ENCODE measurements at places on chromosomes 6 and 20.

DNA sequence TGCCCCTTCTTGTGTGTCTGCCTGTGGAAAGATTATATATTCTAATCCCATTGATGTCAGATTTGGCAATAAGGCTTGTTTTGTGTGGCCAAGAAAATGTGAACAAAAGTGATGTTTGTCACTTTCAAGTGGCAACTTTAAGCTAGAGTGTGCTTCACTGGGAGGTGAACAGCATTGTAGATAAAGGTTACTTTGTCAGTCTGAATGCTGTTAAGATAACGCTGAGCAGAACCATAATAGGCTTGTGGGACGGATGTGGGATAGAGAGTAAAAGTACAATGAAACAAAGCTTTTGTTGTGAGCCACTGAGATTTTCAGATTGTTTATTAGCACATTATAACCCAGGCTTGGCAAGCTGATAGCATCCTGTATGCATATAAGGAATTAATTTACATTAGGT, 303.8 kb upstream of the MAN1A1 start:
- no peak for DNase-seq

DNA sequence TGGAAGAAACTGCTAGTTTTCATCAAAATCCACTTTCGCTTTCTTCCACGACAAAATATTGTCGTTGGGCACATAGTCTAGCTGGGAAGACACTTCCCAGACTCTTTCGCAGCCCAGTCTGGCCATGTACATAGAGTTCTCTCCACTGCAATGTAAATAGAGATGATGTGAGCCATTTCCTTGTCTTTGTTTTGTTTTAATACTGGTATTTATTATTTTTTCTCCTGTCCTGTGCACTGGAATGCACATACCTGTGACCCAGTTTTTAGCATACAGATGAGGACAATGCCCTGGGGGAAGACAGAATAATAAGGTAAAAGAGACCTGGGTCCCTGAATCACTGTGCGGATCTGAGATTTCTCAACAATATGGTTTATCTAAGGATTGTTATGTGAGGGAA, 149.5 kb upstream of the BMP5 start:
- DNase-seq = no peak

DNA sequence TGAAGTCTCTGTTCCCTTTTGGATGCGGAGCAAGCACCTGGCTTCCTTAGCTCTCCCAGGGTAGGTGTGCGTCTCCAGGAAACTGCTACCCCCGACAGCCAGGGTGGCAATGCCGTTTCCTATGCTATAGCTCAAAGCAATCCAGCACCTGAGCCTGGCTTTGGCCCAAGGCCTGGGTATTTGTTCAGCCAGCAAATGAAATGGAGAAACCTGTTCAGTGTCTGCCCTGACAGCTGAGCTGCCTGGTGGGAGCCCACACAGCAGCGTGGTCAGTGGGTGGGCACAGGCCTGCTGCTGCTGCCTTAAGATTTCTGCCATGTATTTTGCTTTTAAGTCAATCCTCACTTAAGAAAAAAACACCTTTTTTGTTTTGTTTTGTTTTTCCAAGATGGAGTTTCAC, 13.7 kb downstream of the SPATA2 start:
- no peak for DNase-seq

- no peak for DNase-seq
These were observed 106.3 kb downstream of the TNFRSF21 start for GRCh38 chr6:47203266-47203937.

DNA sequence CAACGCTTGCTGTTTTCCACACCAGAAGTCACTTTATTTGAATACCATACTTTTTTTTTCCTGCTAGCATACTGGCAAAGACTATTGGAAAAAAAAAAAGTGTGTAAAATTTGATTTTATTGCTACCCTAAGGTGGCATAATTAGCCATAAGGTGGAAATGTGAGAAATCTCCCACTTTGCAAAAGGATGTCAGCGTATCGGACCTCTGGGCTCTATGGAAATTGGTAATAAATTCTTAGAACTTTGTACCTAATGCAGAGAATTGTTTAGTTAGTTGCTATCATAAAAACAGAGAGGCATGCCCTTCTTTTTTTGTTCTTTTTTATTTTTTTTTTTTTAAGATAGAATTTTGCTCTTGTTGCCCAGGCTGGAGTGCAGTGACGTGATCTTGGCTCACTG, 63.7 kb upstream of the GMDS start:
- DNase-seq = no peak

GRCh38 chr6:44462797-44463727, 75.6 kb downstream of the CDC5L start:
- no peak for DNase-seq

GRCh38 chr6:87378947-87379346, 28.8 kb upstream of the CFAP206 start:
- DNase-seq = no peak

DNA sequence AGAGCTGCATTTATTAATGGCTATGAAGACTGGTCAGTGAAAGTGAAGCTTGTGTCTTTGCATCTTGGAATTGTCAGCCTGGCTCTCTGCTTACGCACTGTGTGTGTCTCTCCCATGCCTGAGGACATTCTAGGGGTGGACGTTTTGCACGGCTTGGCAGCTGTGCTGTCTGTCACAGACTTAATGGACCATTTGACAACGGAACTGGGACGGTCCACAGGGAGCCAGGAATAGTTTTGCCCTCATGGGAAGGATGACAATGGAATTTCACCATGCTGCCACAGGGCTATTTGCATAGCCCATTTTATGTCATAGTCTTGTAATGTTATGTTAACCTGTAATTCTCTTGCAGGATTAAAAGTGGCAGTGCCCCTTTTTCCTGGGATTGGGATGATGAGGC, 44.7 kb downstream of the OR2B6 start:
- no peak for DNase-seq

DNA sequence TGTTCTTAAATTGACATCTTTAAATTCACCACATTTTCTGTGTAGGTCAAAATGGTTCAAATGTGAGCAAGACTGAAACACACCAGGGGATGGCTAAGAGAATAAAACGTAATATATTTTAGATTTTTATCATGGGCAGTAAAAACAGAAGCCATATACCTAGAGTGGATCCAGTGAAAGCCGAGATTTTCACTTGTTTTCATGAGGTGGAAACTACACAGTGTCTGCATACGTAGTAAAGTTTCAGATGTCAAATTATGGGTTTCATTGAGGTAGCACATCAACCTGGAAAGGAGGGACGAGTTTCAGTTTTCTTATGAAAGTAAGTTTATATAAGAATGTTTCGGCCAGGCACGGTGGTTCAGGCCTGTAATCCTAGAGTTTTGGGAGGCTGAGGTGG, 25.9 kb downstream of the METTL24 start:
- DNase-seq = no peak

DNA sequence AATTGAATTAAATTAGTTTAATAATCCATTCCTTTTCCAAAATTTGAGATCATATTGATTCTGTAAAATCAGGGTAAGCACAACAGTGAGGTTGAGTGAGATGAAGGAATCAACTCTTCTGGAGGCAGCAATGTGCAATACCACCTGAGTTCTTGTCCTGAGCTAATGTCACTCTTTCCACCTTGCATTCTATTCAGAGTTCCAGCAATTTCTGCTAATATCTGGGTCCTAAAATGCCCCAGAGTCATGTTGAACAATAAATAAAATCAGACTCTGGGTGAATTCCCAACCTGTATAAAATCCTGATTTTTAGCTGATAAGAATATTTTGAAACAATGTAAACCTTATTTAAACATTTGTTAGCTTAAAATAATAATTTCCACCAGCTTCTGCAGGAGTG, 590.8 kb upstream of the ADGRB3 start:
- no peak for DNase-seq

DNA sequence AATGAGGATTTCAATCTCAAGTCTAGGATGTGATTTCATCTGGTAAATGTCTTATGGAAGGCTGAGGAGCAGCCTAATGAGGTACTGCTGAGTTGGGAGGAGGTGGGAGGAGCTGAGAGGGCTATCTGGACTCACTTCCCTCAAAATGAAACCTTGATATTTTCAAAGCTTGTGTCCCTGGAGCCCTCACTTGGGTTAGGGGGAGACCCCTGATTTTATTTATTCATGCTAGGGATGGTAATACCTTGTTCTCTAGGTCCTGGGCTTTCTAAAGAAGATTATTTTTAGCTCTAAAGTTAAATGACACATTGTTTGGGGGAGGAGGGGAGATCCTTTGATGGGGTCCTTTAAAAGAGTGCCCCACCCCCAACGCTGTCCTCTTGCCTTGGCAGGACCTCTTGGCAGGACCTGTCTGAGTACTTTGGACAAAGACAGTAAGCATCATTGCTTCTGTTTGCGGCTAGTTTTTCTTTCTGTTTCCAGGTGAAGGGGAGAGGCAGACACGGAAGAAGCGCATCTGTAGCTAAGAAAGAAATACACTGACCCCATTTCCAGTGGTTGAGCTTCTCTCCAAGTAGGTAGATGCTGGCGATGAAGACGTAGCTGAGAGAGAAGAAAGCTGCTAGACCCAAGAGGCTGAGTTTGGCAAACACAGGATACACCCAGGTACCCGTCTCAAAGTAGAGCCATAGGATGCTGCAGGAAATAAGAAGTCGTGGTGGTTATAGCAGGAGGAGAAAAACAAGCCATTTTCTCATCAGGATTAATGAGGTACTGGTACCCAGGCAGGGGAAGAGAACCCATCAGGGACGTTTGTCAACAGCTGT, 55.6 kb downstream of the ADTRP start:
- no peak for DNase-seq

Data from glomerular endothelial cell (primary cell).